ENCODE measurements at places on chromosomes 4 and X.

- DNase-seq = no peak
Measured at GRCh38 chrX:20861113-20861512, 513.1 kb upstream of the CNKSR2 start.

GRCh38 chr4:166657261-166657660 lies 577.0 kb downstream of the SPOCK3 start:
- no peak for DNase-seq

DNA sequence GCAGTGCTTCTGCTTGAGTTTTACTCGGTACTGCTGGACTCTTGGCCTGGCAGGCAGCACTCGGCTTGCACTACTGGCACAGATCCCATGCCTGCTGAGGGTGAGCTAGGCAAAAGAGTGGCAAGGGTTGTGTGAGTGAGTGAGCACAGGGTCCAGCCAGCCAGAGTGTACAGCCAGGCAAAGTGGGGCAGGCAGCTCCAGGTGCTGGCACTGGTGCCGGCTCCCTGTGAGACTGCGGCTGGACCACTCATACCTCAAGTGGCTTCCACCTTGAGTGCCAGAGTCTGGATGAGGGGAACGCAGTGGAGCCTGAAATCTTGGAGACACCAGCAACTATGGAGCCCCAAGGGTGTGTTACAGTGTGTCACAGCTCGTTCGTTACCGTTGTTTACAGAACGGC lies 1451.9 kb upstream of the AGA start:
- DNase-seq = no peak

DNA sequence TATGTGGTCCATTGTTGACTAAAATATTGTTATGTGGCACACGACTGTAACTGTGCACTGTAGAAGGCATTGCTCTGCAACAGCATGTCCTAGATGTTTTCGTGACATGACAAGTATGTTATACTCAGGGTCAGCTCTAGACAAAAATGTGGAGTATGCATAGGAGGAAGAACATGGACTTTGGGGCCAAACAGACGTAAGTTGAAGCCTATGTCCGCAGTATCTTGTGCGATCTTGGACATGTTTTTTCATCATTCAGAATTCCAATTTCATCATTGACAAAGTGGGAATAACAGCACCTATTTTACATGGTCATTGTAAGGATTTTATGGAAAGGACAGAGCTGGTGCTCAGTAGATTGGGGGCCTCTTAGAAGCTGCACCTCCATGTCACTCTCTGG lies 27.7 kb upstream of the PROM1 start:
- DNase-seq = no peak

GRCh38 chr4:138049355-138049754 lies 192.8 kb downstream of the SLC7A11 start:
- no peak for DNase-seq
